ENCODE measurements at places on chromosomes 16 and 17.

GRCh38 chr17:3968886-3969524, 4.8 kb upstream of the ATP2A3 start:
- DNase-seq = no peak

DNA sequence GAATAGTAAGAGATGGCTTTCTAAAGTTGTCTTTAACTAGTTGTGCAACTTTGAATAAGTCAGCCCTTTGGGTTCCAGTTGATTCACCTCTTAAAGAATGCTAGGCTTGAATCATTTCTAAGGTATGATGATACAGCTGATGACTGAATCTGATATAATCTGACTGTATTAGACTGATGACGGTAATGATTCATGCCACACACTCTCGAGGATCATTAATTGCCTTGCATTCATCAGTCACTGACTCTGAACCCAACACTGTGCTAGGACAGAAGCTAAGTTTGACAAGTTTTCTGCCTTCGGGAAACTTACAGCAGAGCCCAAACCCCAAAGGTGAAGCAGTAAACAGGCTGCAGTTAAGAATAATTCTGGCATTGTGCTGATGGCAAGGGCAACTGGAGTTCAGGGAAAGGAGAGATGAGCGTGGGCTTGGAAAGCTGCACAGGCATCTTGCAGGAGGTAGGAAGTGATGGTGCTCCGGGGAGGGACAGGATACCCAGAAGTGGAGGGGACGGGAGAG, 25.8 kb downstream of the ASIC2 start:
- DNase-seq = no peak

DNA sequence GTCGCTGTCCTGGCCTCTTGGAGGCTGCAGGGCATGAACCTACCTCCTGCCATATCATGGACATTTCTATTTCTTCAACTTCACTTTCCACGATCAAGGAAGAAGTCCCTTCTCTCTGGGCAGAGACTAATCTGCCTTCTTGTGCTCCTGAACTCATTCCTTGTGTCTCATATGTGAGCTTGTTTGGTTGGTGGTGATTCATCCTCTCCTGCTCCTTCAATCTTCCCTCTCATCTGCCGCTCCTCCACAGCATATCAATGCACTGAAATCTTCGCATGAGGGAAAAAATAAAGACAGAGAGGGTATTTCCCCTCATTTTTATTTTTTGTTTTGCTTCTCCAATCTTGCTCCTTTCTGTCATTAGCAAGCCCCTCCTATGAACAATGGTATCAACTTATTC, 571.7 kb upstream of the GOT2 start:
- DNase-seq = no peak

DNA sequence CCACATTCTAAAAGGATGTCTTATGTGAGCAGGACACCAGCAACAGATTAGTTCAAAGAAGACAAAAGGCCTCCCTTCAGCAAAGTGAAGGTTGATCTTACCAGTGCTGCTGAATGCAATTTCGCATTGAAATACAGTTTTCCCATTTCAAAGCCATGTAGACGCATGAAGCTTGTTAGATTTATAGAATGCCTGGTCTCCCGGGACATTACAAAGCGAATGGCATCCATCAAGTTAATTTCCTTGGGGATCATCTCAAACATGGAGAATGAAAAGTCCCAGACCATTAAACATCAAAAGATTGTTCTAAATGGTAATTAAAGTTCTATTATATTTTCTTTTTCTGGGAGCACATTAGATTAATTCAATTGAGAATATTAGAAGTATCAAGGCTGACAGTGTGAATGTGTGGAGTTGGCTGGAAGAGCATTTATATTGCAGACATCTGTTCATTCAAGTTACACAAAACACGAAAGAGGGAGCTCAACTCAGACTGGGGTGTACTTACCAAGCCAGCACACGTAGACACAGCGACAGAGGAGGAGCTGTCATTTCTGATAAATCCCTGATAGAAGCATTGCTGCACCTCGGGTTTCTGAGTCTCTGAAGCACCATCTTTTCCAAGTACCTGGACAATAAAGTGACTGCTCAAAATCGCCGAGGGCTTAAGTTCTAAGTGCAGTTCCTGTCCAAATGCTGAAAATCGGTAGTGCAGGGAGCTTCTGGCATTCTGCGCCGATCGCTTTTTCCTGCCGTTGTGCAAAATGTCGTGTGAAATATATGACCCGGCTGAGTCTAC, 3.8 kb downstream of the ADAMTS18 start:
- DNase-seq = no peak

GRCh38 chr17:34750004-34750403, 170.6 kb downstream of the TMEM132E start:
- DNase-seq = no peak

DNA sequence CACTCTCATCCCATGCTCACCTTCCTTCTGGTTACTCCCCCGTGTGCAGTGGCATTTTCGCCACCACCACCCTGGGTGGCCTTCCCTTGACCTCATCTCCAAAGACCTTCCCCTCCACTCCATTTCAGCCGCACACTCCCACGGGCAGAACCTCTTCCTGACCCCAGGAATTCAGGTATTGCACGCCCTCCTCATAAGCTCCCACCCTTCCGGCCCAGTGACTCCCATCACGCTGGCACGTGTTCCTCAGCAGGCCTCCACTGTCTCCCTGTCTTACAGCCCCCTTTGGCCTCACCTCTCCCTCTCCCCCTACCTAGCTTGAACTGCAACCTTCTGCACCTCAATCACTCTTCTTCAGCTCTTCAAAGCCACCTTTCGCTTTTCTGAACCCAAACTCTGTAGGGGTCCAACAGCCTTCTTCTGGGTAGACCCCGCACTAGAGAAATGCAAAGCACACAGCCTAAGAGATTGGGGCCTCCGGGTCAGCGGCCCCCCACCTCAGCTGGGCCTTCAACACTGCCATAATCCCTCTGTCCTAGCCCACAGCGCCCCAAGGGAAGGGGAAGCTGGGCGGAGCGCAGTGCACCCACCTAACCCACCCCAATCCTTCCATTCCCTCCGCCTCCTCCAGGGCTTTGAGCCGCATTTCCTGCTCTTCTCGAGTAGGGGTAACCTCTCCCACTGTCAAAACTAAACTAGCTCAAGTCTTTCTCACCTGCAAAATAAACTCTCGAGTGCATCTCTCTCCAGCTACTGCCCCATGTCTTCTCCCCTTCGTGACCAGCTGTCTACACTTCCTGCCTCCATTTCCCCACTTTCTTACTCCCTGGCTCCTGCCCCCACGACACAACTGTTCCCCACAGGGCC, 1.7 kb upstream of the TMEM97 start:
- no peak for DNase-seq

GRCh38 chr17:12522743-12523183, 142.9 kb upstream of the MYOCD start:
- no peak for DNase-seq

DNA sequence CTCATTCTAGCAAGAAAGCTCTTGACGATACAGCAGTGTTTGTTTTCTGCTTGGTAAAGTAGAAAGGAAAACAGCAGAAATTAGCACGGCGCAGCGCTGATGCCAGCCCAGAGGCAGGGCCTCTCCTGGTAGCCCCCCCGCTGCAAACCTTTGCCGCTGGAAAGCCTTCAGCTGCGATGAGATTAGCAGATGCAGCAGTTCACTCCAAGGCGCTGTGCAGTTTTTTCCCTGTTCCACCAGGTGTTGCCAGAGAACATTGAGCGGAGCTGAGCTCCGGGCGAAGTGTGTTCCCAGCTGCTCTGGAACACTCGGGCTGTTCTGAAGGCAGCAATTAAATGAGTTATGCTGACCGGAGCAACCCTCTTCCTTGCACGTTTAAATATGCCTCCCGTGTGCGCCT, 72.5 kb downstream of the RBFOX1 start:
- peak; percentile 79 for DNase-seq

- DNase-seq = no peak
These were observed 6.5 kb downstream of the TM4SF5 start for GRCh38 chr17:4777969-4778760.

- no peak for DNase-seq
These were observed at the start of gene ARHGAP23 for GRCh38 chr17:38428112-38428642. Gene ARHGAP23 (plus strand): TSS chr17:38428464. CDS start chr17:38428486, 22 bp downstream.

DNA sequence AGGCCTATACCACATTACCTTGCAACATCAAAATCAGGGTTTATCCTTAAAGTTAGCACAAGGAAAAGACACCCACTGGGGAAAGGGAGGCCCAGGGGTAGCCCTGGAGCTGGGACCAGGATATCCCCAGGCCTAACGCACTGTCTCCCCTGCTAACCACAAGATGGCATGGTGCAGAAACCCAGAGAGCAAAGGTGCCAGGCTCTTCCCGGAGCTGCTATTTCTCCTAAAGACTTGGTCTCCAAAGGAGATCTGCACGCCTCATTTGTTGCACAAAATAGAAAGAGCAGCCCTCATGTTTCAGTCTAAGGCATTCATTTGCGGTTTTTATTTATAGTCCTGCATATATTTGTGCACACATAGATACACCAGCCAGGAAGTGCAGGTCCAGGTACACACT, 408.6 kb downstream of the SOX9 start:
- no peak for DNase-seq

GRCh38 chr17:57639381-57639780, 105.7 kb downstream of the CCDC182 start:
- no peak for DNase-seq

All from left forelimb (tissue), 1 donor.